ENCODE measurements at places on chromosomes 16 and 17.

GRCh38 chr17:10099051-10099571 is 99.3 kb downstream of the GAS7 start:
- no peak for DNase-seq

DNA sequence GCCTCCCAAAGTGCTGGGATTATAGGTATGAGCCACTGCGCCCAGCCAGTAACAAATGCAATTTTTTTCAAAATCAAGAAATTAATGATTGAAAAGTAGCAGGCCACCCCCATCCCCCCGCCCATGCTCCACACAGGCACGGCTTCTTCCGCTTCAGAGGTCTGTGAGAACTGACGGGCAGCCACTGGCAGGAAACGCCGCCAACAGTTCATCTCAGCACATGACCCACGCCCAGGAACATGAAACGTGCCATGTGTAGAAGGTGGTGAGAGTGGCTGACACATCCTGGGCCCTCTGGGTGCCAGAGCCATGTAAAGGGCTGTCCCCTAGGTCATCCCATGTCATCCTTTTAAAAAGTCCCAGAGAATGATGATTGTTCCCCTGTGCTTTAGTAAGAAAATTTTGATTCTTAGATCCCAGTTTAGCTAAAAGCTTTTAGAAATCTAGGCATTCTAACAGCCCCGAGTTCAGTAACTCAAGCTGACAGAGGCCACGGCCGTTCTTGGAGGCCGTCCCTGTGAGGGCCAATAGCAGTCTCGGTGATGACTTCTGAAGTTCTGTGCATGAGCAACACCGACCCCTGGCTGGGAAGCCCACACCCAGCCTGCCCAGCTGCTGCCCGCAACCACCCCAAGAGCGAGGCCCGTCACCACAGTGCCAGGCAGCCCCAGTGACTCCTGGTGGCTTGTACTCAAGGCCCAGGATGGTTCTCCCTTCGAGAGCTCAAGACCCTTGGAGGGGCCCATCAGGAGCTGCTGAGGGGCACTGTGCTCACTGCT is 52.1 kb downstream of the KLHDC4 start:
- DNase-seq = no peak

GRCh38 chr17:45394913-45395568 is 37.6 kb downstream of the ARHGAP27 start:
- DNase-seq = peak; percentile 73

- no peak for DNase-seq
Observed at GRCh38 chr16:66547101-66547989, 2.6 kb downstream of the TK2 start.

- DNase-seq = no peak
Observed at GRCh38 chr17:43094129-43094835, 30.9 kb downstream of the BRCA1 start.

GRCh38 chr16:46482895-46483294 is 138.3 kb downstream of the SHCBP1 start:
- DNase-seq = no peak

- DNase-seq = no peak
Observed at GRCh38 chr17:10050597-10051101, 145.6 kb upstream of the RCVRN start.

- DNase-seq = peak; percentile 89
Observed at GRCh38 chr17:41655611-41656111, 31.3 kb upstream of the KRT17 start.

GRCh38 chr16:162271-162991 is 3.3 kb upstream of the HBM start:
- no peak for DNase-seq

DNA sequence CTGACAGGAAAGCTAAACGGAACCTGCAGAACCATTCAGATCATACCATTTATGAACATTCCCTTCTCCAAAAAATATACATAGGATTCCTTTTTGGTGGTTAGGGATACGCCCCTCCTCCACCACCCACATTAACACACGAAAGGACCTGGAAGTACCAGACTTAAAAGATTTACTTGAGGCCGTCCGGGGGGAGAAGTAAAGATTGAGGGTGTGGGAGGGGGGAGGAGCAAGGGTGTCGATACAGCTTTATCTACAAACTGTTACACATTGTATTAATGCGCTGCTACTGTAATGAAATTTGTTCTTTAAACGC is 537 bp downstream of the PALB2 start:
- DNase-seq = peak; percentile 6

GRCh38 chr17:8904201-8904600 is 36.7 kb upstream of the PIK3R6 start:
- DNase-seq = no peak

DNA sequence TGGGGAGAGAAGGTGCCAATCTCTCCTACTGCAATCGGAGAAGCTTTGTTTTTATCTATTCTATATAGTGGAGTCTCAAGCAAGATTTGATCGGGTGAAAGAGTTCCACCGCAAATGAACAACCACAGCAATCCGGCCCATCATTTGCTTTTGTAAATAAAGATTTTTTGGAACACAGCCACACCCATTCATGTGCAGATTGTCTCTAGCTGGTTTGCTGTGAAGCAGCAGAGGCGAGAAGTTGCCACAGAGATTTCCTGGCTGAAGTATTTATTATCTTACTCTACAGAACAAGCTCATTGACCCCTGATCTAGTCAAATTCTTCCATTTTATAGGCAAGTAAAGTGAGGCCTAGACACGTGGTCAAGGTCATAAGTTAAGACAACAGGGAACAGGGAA is 195.5 kb upstream of the TNRC6C start:
- no peak for DNase-seq

DNA sequence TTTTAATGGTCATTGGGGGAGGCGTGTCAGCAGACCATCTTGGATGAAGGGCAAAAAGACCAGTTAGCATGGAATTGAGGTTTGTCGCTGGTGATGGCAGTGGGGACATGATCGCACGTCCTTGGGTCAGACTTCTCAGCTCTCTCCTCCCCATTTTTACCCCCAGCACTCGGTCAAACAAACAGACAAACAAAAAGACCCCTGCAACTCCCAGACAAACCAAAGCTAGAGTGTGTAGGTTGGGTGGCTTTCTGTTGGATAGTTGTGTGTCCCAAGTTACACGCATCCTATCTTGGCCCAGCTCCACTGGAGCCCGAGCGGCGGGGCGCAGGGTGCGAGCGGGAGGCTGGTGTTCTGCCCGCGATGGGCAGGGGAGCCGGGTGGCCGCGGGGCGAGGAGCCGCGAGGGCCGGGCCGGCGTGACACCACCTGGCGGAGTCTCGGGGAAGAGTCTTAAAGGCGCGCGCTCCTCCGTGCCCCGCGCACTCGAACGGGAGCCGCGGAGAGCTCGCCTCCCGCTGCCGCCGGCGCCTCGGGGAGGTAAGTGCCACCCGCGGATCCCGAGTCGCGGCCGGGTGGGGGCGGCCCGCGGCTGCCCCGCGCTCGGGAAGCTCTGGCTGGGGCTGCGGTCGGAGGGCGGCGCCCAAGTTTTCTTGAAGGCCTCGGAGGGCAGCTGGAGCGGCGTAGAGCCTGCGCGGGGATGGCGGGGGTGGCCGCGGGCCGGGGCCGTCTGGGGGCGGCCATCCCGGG is 18.5 kb upstream of the NTN1 start:
- DNase-seq = peak; percentile 57

GRCh38 chr17:44847586-44847985 is at the start of gene HIGD1B:
TSS of gene HIGD1B (plus strand) at chr17:44847883. CDS start at chr17:44848153, 270 bp downstream.
- DNase-seq = no peak

GRCh38 chr16:86307514-86307903 is 202.8 kb upstream of the FOXF1 start:
- DNase-seq = no peak

- DNase-seq = no peak
Observed at GRCh38 chr17:66448026-66448639, 145.7 kb downstream of the PRKCA start.

- no peak for DNase-seq
Observed at GRCh38 chr17:1390432-1391367, 9.3 kb downstream of the YWHAE start.

- DNase-seq = peak; percentile 41
Observed at GRCh38 chr17:42779936-42780850, at the start of gene WNK4. TSS of gene WNK4 (plus strand) at chr17:42780610. CDS start at chr17:42780699, 89 bp downstream.

DNA sequence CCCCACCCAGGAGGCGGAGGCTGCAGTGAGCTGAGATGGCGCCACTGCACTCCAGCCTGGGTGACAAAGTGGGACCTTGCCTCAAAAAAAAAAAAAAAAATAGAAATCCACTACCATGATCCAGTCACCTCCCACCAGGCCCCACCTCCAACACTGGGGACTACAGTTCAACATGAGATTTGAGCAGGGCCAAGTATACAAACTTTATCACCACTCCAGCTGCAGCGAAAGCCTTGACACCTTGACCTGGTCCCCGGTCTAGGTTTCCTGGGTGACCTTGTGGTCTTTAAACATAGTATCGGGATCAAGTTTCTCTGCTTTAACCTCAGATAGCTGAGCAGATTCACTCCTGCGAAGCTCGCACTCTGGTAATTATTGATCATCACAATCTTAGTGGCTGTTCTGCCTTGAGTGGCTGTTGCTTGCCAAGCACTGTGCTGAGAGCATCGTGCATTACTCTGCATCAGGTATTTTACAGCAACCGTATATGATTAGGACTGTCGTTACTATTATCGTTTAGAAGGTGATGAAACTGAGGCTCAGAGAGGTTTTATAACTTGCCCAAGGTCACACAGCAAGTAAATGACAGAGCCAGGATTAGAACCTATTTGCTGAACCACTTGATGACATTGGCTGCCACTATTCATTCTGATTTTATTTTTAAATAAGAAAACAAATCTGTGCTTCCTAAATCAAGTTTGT is 50.3 kb upstream of the MEAK7 start:
- DNase-seq = no peak

- DNase-seq = no peak
Observed at GRCh38 chr17:13385481-13385911, 216.2 kb downstream of the HS3ST3A1 start.

DNA sequence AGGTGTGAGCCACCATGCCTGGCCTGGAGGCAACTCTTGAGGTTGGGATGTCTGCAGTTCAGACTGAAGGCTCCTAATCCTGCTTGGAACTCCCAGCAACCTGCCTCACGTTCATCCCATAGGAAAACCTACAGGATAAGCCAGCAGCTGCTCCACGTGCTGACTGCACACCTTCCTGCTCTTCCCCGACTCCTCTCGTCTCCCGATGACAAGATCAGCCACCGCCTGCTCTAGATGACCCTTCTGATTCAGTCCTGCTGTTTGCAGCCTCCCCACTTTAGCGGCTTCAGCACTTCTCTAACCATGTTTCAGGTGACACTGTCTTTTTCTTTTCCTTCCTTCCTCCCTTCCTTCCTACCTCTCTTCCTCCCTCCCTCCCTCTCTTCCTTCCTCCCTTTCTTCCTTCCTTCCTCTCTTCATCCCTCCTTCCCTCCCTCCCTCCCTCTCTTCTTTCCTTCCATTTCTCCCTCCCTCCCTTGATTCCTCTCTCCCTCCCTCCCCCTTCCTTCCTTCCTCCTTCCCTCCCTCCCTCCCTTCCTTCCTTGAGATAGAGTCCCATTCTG is 61.8 kb downstream of the EMP2 start:
- DNase-seq = no peak

DNA sequence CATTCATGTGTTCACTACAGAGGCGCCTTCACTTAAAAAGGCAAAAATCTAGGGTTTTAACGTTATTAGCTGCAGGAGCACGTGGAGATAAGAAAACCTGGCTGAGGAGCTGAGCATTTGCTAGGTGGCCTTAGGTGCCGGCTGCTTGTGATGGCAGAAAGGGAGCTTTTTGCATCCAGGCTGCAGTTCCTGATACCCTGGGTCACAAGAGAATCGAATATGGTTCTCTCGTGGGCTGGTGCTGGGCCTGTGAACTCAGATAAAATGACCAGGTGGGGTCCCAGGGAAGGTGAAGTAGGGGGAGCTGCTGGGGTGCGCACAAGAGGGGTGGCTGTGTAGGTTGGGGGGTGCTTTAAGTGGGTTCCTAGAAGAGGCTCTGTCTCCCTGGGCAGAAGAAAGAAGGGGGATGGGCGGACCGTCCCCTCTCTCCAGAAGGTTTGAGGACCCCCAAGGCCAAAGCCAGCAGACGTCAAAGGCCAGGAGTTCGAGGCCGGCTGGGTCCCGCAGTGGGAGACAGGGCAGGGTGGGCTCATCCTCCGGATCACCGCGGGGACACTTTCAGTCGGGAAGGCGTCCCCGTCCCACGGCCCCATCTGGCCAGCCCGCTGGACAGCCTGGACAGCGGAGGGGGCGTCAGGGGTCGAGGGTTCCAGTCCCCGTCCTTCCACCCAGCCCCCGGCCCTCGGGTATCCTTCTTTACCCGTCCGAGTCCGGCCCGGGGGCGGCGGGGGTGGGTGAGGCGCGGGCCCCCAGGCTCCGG is 740 bp upstream of the CMIP start:
- DNase-seq = peak; percentile 45

GRCh38 chr16:2009164-2009711 is 383 bp downstream of the ZNF598 start:
- DNase-seq = peak; percentile 37

DNA sequence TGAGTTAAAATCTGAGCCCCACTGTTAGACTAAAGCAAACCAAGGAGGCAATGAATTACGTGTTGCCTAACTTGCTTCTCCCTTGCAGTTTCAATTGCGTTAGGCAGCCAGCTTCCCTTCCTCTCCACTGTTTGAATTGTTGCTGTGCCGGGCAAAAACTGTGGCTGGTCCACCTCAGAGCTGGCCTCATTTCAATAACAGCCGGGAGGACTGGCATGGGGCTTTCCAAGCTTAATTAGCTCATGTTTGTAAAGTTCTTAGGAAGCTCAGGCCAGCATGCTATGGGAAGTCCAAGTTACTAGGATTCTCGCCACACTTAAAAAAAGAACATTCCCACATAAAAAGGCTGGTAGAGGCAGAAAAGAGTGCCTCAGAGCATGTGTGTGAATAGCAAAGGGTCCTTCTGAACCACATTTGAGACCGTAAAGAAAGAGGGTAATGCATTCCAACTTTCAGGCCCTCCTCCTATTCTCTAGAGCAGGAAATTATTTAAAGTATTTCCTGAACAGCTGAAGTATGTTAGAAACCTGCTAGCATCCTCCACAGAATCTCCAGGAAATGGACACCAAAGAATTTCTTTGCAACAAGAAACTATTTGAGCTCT is 79.0 kb upstream of the SMURF2 start:
- no peak for DNase-seq

- no peak for DNase-seq
Observed at GRCh38 chr17:50537721-50538548, 5.4 kb downstream of the EPN3 start.

DNA sequence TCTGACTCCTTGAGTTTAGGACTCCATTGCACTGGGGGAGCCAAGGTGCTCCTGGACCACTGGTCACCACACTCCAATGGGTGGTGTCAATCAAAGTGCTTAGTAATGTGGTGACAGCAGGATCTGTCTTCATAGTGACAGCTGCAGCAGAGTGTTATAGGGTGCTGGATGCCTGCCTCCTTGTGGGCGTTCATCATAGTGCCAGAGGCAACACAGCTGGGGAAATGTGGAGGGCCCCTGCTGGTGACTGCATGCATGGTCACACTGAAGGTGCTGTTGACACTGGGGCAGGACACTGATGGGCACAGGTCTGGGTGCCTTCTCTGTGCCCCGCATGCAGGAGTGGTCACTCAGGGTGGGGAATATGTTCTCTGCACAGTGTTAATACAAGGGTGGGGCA is 177.5 kb upstream of the CDH8 start:
- DNase-seq = no peak

- DNase-seq = no peak
Observed at GRCh38 chr16:51807551-51807950, 656.5 kb upstream of the SALL1 start.

GRCh38 chr16:64180136-64180900 is 941.5 kb downstream of the CDH11 start:
- no peak for DNase-seq

Data from Calu3 (cell line).